ENCODE measurements at places on chromosomes 4 and X. TPM values are rescaled to one million over a fixed set of nuclear protein-coding genes. Genes with fewer than 3 reads are reported as not detected.

DNA sequence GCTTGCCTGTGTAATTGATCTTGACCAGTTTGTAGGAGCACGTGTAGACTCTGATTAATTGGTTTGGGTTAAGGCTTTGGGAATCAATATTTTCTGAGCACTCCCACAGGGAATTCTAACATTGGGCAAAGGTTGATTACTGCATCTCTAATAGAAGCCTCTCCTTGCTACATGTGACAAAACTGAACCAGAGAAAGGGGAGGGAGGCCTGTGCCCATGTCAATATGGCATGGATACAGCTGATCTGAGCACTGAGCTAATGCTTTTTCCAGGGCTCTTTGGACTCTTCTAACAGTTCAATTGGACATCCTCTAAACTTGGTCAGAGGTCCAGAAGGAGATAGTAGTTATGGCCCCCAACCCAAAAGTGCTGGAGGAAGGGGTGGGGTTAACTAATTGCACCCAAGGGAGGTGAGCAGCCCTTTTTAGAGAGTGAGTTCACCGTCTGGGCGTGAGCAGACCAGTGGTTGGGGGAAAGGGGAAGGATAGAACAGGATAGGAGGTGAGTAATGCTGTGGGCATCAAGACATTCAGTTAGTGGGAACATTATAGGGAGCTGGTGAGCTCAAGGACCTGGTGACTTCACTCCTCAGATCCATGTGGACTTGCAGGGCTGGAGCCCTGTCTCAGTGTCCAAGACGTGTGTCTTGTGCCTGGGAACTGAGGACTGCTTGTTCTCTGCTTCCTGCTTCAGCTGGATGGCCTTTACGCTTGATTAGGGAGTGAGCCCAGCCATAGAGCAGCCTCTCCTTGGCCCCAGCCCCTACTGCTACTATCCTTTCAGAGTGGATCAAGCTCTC, 22.8 kb downstream of the MSN start:
- no peak for DNase-seq

DNA sequence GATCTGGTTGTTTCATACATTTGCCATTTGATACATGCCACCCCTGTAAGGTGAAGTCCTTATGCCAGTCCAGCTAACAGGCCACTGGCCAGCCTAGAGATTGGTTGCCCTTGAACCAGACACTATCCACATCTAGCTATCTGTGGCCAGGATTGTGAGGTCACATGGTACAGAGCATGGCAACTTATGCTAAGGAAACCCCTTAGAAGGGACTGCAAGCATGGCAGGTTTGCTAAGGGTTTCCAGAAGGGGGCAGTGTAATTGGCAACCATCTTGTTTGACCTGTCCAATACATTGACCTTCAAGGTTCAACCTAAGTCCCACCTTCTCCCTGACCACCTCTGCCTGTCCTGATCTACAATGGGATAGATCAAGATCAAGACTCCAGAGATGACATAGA, 47.5 kb downstream of the SMC1A start:
- DNase-seq, result no peak

Gene LGI2
- polyA plus RNA-seq, result 26.7 TPM

Gene HNRNPH2
- 145 TPM for polyA plus RNA-seq

- no peak for DNase-seq
Measured at GRCh38 chrX:23861215-23861896, 46.4 kb downstream of the APOO start.

DNA sequence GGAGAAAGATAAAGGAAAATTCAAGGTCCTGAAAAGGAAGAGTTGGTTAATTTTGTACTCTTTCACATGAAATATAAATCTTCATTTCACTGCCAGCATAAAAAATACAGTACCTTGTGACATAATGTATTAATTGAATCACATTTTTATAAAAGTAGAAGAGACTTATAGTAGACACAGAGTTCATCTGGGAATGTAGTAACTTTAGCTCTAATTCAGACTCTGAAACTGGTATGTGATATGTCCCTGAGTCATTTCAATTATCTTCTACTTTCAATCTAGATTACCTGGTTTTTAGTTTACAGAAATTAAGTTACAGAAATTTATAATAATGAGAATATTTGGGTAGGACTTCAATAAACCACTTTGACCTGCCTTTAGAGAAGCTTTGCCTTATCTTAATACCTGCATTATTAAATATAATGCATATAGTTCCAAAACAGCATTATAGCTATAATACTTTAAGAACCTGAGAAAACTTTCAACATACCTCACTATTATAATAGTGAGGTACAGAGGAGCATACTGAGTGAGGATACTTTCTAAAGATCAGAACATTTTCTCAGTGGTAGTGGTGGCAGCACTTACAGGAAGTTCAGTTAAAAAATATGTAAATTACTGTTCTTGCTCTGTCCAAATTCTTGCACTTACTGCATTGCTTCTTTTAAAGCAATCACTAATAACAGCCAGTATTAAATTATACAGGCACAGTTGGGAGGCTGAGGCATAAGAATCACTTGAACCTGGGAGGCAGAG, 11.2 kb downstream of the NEK1 start:
- DNase-seq, result no peak

GRCh38 chr4:10639100-10639499, 45.5 kb downstream of the CLNK start:
- DNase-seq, result no peak

Gene PTCHD1
- polyA plus RNA-seq, result 0.37 TPM

GRCh38 chr4:41258783-41259182, 2.1 kb downstream of the UCHL1 start:
- DNase-seq, result no peak

DNA sequence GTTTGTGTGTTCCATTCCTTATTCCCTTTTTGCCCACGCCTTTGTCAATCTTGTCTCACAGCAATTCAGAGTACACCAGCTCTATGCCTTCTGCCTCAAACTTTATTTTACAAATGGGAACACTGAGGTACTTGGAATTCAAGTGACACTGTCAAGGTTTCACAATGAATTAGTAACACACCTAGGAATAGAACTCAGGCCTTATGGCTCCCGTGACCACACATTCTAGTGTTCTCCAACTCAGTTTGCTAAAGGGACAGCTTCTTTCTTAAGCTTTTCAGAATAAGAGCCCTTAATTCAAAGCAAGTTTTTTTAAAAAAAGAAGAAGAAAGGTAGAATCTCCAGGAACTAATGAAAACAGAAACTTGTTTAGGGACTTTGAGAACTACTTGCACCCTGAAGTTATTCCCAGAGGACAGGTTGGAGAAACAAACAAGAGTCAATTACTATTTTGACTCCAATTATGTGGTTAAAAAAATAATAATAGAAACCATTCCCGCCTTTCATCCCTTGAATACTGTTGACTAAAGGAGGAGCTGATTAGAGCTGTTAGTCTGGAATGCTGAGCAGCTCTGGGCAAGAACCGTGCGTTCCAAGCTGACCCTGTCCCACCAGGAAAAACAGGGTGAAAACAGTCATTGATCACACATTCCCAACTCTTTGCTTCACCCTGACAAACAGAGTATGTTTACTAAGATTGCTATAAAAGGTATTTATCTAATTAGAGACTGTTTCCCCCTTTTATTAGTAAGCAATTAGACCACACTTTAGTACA, 408.8 kb upstream of the CNKSR2 start:
- DNase-seq, result no peak

DNA sequence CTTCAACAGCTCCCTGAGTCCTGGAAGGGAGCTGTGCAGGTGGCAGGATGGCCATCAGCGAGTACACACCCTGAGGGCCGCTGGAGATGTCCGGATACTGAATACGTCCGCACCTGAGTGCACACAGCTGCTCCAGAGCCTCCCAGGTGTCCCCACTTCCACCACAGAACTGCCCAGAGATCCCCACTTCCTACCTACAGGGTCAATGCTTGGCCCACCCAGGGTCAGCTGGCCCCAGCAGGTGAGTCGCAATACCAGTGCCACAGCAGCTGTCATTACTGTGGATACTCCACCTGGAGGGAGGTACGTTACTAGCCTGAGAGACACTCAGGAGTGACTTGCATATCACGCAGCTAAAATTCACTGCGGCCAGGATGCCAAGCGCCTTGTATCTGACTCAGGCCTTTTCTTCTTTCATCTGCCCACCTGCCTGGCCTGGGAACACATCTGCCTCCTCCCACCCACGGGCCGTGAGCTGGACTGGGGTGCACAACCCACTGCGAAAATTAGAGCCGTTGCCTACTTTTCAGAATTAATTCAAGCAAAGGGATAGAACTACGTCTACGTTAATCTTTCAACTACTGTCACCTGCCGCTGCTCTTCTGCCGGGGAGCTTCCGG, 9.4 kb downstream of the C4orf50 start:
- DNase-seq, result no peak

DNA sequence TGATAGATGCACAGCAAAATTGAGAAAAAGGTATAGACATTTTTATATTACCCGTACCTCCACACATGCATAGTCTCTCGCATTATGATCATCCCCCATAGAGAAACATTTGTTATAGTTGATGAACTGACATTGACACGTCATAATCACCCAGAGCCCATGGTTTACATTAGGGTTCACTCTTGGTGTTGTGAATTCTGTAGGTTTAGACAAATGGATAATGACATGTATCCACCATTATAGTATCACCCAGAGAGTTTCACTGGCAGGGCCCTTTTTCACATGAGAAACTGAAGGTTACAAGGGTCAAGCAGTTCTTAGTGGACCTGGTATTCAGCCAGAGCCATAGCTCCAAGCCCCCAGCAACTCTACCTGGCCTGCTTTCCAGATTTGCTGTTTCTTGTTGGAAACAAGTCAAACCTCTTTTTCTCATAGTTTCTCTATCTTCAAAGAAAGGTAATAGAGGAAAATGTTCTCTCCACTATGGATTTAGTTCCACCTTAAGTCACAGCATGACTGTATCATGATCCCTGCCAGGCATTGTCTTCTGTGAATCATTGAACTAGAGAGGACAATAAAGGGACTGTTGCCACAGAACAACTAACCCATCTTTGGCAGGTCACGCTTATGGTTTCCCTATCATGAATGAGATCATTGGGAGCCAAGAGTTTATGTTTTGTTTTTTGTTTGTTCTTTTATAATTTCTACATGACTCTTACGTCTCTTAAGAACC, 64.0 kb downstream of the HHIP start:
- DNase-seq, result no peak

GRCh38 chrX:105738162-105738561, 84.2 kb upstream of the NRK start:
- DNase-seq, result no peak

Gene FAM149A
- 56.7 TPM for polyA plus RNA-seq

DNA sequence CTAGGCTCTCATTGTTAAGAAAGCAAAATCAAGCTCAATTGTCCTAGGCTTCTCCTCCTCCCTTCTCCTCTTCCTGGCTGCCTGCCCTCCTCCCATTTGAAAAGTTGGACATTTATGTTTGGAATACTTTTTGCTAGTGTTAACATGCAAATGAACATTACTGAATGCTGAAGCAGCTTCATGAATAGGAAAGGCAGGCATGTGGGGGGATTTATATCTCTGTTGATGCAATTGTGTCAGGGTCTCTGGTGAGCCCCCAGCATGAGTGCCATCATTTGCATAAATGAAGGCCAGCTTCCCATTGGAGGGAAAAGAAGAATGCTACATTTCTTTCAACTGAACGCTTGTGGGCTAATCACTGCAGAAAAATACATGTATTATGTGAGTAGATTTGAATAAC, 160.1 kb upstream of the NDST3 start:
- DNase-seq, result no peak

Gene ZIC3
- polyA plus RNA-seq, result not detected

DNA sequence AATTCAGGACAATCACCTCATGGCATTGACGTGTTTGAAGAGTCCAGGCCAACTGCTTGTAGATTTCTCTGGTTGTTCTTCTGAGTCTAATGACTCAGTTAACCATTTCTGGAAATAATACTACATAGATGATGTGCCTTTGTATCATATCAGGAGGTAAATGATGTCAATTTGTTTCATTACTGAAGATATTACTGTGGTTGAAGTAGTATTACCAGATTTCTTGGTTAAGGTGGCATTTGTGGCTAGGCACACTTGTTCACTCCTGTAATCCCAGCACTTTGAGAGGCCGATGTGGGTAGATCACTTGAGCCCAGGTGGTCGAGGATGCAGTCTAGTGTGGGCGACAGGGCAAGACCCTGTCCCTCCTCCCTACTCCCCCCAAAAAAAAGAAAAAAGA, 15.7 kb downstream of the RPL9 start:
- DNase-seq, result no peak

Gene P2RY10
- 0.15 TPM for polyA plus RNA-seq

DNA sequence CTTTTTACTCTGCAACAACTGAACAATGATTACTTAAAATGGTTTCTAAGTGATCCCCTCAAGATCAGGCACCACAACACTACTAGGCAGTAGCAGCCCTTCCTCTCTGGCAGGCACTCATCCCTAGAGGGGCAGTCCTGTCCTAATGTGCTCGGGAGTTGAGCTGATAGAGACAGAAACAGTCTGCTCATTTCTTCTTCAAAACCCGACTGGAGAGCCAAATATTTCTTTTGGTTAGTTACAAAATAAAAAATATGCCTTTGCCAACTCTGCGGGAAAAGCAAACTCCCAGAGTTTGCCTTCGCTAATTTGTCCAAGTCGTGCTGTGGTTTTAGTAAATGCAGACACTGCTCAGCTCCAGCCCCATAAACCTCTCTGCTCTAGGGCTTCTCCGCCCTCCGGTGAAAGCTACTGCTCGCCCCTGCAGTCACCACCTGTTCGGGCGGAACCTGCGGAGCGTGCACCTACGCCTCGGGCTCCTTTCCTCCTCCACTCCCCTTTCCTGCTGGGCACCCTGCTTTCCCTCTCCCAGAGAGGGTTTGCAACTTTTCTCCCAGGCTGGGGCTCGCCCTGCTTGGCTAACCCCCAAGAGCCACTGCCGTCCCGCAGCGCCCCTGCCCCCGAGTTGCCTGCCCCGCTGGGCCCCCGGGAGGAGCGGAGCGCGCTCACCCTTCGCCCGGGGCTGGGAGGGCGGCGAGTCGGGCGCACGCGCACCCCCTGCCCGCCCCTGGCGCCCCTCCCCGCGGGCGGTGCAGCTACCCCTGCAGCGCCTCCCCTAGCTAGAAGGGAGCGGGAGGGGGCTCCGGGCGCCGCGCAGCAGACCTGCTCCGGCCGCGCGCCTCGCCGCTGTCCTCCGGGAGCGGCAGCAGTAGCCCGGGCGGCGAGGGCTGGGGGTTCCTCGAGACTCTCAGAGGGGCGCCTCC, at the start of gene NPNT:
NPNT (plus strand) TSS at position 812 of the 923 bp plus-strand sequence. CDS start 182 bp downstream, outside the sequence.
- DNase-seq, result peak; percentile 48

DNA sequence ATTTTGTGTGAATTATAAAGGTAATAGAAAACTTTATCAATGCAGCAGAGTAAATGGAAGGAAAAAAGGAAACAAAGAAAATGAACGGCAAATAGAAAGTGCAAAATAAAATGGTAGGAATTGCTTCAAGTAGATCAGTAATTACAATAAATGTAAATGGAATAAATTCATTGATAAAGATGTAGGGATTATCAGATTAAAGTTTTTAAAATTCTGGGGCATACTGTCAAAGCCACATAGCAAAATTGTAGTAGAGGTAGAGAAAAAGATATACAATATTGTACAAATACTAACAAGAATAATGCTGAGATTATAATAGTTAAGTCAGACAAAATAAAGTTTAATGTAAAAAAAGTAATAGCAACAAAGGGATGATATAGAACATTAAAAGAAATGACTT, 94.7 kb downstream of the SMIM20 start:
- no peak for DNase-seq

Gene RXFP1
- 0.37 TPM for polyA plus RNA-seq

- DNase-seq, result no peak
Measured at GRCh38 chrX:150211988-150212387, 151.1 kb upstream of the MAMLD1 start.

Gene F9
- not detected for polyA plus RNA-seq

- no peak for DNase-seq
Measured at GRCh38 chr4:156038772-156039171, 85.1 kb upstream of the CTSO start.

Data from left kidney (tissue), 8 donors.